ENCODE measurements at places on chromosomes 4 and X.

GRCh38 chr4:56686537-56687231, 5.6 kb upstream of the HOPX start:
- DNase-seq, result no peak

DNA sequence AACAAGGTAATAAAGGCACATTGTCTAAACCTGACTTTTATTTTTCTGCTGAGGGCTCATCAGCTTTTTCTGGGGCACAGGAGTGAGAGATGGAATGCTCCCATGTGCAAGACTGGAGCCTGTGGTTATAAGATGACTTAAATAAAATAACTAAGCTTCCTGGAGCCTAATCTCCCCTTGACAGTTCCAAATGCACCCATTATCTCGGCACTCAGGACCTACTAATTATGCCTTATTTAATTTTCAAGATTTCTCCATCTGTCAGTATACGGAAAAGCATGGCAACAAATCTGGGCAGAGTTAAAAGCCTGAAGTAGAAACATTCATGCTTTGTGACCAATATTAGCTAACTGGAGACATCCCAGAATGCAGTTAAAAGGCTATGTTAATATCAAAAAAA, 416.7 kb upstream of the TEX13C start:
- no peak for DNase-seq

GRCh38 chr4:142169216-142169615, 532.8 kb downstream of the IL15 start:
- no peak for DNase-seq

DNA sequence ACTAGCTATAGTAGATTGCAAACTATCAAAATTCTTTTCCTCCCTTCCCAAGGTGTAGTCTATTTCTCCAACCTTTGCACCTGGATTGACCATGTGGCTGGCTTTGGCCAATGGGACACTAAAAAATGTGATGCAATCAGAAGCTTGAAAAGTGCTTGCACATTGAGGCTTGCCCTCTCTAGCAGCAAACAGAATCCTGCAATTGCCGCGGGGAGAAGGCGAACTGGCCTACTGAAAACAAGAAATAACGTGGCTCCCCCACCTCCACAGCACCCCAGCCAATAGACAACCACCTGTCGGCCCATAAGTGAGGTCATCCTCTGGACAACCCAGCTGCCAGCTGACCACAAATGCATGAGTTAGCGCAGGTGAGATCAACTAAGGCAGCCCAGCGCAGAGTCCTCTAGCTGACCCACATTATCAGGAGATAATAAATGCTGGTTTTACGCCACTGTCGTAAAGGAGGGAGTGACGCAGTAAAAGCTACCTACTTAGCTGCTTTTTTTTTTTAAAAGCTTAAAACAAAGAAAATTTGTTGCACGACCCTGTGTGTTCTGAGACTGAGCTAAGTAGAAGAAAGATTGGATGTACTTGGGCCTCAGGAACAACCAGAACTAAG, 95.2 kb downstream of the GK start:
- DNase-seq, result no peak

DNA sequence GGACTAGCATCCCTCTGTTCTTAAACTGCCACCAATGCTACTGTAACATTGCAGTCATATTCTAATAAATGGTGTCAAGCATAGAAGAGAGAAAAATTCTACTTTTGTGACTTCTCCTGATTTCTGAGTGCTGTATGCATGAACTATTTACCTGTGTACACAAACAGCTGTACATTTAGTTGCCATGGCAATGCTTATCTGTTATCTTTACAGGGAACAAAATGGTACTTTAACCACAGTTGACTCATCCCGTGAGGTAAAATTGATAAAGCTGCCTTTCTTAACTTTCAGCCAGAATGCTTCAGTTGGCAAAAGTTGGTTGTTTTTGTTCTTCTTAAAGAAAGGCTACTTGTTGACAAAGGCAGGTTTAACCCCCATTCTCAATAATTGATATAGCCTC, 587.5 kb upstream of the MAGEB2 start:
- no peak for DNase-seq

GRCh38 chr4:142582340-142582739, 263.8 kb downstream of the INPP4B start:
- DNase-seq, result no peak

- peak; percentile 23 for DNase-seq
Observed at GRCh38 chr4:44861756-44862155, 135.4 kb upstream of the GNPDA2 start.

- DNase-seq, result no peak
Observed at GRCh38 chr4:171464499-171464898, 348.7 kb upstream of the GALNTL6 start.

- DNase-seq, result no peak
Observed at GRCh38 chr4:83753260-83753659, 217.4 kb downstream of the GPAT3 start.

- no peak for DNase-seq
Observed at GRCh38 chr4:10715135-10715534, 30.6 kb upstream of the CLNK start.

- DNase-seq, result no peak
Observed at GRCh38 chrX:41599507-41599906, 89.3 kb upstream of the GPR34 start.

DNA sequence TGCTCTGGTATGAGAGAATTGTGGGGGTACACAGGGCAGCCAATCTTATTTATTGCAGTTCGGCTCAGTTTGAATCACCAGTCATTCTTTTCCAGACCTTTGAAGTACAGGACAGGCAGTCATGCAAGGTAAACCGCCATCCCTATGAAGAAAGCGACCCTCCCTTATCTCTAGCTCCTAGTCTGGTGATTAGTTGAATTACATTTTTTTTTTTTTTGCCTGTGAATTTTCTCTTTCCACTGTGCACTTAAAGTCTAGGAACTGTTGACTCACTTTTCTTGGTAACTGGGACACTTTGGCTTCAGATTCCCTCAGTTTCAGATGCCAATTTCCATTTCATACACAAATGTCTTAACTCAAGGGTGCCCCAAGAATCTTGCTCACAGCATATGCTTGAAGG, 82.4 kb upstream of the FAM9C start:
- no peak for DNase-seq

DNA sequence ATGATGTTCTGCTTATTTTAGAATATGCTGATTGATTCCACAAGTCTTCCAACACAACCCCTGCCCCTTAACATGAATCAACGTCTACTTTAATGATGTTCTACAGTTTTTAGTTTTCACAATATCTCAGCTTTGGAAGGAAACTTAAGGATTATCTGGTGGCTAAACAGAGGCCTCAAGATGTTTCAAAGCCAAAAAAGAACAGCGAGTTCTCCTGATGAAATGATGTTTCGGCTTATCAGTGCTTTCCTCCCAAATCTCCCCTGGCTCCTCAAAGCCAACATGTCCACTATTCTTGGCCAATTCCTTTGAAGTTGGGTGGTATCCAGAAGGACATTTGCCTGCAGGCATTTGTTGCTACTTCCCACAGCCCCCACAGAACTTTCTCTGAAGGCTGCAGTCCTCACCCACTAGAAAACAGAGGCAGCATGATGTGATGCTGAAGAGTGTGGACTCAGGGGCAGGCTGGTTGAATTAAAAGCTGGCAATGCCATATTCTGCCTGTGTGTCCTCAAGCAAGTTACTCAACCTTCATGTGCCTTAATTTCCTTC, 87.3 kb downstream of the ADGRG4 start:
- DNase-seq, result no peak

DNA sequence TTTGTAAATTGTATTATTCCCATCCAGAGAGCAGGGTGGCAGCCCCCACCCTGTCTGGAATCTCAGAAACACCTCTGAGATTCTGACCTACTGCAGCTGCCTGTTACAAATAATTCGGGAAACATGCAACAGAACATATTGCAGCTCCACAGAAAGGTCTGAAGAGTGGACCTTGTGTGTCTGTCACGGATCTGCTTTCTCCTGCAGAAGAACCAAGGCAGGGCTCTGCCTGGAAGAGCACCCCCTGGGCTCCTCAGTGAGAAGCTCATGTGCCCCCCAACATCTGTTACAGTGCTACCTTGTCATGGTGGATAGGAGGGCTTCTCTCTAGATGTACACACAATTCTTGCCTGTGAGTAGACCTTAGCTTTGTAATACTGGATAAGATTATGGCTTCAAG, 286.6 kb upstream of the GATB start:
- no peak for DNase-seq

DNA sequence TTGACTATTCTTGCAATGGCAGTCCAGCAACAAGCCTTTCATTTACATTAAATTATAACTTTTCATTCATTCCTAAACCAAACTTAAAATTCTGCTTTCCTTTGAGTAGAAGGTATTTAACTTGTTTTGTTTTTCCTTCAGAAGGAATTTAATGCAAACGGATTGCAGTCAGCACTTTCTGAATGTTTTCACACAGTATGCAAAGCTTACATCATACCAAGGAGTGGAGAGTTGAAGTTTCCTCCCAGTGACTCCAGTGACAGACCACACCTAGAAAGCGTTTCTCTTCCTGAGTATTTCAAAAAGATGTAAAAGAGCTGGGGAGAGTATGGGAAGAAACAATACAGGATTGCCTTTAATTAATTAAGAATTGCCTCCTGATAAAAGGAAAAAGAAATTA, 8.1 kb downstream of the EPGN start:
- DNase-seq, result no peak

DNA sequence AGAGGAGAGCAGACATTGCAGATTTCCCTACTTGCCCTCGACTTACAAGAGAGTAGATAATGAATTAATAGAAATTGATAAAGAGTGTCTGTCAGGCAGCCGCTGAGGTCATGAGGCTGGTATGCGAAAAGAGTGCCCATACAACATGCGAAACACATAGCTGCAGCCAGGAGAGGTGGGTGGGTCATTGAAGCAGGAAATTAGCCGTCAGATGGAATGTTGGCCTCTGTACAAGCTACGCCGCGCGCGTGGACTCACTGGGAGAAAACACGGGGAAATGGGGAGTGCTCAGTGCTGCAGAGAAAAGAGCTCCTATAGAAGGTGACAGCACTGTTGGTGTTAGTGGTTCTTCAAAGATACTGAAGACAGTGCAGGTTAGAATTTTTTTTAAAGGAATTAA, 125.1 kb downstream of the RAPGEF2 start:
- DNase-seq, result peak; percentile 85

- DNase-seq, result no peak
Observed at GRCh38 chr4:16123356-16124084, 39.7 kb upstream of the PROM1 start.

- DNase-seq, result peak; percentile 1
Observed at GRCh38 chr4:155114790-155115189, 93.6 kb upstream of the NPY2R start.

GRCh38 chrX:150700107-150700506, 6.9 kb downstream of the MTMR1 start:
- DNase-seq, result no peak

DNA sequence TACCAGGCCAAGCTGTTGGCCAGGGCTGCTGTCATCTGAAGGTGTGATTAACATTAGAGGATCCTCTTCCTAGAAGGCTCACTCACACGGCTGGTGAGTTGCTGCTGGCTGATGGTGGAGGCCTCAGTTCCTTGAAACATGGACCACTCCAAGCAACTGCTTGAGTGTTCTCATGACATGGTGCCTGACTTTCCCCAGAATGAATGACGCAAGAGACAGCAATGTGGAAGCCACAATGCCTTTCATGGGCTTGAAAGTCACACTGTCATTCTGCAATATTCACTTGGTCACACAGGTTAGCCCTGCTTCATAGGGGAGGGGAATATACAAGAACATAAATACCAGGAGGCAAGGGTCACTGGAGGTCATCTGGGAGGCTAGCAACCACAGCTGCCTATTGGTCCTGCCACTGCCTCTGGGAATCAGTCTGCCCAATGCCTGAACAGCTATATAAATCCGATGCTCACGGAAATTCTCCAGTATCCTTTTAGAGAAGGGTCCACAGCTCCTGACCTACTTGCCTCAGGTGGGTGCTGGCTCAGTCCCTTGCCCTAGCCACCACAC, 97.1 kb upstream of the MAML3 start:
- no peak for DNase-seq

- peak; percentile 50 for DNase-seq
Observed at GRCh38 chr4:13918991-13919441, 291.5 kb upstream of the BOD1L1 start.

DNA sequence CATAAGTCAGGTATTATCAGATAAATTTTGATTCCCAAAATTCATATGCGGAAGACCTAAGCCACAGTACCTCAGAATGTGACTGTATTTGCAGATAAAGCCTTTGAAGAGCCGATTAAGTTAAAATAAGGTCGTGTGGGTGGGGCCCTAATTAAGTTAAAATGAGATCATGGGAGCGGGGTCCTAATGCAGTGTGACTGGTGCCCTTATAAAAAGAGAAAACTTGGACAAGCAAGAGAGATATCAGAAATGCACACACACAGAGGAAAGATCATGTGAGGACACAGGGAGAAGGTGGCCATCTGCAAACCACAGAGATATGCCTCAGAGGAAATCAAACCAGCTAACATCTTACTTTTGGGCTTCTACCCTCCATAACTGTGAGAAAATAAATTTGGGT, 236.1 kb downstream of the FBXO8 start:
- no peak for DNase-seq

DNA sequence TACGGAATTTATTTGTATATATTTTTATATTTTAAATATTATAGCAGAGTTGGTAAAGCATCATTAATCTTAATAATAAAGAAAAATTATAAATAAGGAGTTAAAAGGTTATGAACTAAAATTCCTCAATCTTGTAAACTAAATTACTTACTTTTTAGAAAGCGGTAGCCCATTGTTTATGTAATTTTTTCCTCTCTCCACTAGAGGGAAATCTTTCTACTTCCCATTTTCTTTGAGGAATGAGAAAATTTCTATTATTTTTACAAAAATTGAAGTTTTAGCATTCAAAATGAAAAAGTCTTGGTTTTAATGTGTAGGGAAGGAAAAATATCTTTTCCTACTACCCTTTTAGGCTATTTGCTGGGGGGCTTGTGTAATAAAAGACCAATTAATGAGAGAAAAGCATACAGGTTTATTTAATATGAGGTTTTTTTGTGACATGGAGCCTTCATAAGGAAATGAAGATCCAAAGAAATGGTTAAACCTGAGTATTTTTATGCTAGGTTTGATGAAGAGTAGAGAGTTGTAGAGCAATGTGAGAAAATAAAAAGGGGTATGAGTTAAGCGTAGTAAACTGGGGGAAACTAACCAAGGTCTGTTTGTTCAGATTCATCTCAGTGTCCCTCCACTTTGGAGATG, 68.7 kb upstream of the ADAD1 start:
- no peak for DNase-seq

DNA sequence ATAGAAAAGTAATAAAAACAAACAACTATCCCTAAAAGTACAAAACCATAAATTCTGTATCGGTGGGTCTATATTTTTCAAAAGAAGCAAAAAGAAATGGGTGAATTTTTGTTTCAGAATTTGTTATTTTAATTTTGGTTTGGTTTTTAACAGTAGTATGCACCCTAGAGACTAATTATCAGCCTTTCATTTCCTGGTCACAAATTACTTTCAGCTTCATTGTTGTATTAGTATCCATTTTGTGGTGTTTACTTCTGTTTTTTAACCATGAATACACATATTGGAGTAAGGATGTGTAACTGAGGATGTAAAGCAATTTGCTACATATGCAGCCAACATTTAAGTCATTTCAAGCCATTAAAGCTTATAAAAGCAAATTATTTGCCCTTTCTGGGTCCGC, 97.8 kb downstream of the LUZP4 start:
- no peak for DNase-seq

GRCh38 chr4:72966652-72967051, 102.9 kb downstream of the COX18 start:
- DNase-seq, result no peak

- no peak for DNase-seq
Observed at GRCh38 chr4:588351-588849, 12.3 kb upstream of the TMEM271 start.
